ENCODE measurements at places on chromosomes 5 and 9.

DNA sequence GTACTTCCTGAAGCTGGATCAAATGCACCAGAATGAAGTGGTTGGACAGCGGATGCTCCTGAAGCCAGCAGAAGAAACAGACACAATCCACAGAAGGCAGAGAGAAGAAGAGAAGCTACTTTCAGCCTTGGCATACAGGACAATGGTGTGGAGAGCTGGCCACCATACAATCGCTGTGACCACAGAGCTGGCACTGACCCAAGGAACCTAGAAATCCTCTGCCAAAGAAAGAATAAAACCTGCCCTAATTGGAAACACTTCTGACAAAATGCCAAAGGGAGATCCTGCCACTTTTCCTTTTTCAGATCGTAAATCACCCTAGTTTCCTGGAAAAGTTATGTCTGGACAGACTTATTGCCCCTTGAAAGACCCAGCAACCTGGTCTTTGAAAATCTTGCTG lies 77.8 kb downstream of the BAAT start:
- DNase-seq: no peak

- no peak for DNase-seq
Observed at GRCh38 chr5:170443624-170444023, 54.5 kb upstream of the KCNMB1 start.

DNA sequence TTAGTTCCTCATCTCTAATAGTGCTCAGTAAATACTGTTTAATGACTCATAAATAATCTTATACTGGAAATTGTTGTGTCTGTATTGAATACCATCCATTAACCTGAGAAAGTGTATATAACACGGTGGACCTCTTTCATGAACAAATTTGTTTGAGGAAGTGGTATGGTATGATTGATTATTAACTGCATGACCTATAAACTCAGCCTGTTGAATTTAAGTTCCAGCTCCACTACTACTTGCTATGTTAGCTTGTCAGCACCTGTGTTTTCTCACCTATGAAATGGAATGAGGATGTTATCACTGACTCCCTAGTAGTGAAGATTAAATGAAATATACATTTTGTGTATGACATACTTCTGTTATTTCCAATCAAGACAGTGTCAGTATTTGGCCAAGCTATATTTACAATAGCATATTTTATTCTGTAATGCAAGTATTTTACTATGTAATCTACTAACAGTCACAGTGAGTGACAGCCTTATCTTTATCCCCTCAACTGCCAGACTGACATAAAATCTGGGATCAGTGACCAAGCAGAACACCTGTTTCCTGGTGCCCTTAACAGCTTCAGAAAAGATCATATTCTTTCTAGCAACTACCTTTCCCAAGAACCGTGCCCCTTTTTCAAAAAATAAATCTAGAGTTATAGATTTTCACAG lies 77.3 kb upstream of the ITGA1 start:
- DNase-seq: no peak

DNA sequence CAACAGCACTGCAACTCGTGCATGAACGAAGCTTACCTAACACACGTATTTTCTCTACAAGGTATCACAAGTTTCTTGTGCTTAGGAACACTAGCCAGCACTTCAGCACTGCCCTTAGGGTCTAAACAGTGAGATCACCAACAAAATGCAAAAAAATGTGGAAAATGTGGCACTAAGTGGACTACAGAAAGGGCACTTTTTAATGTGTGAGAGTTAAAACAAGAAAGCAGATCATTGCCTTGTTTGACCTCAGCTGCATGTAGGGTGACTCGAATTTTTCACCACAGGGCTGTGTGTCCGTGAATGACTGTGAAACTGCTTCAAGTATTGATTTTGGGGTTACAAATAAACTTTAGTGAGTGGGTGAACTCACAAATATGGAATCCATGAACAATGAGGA lies 90.5 kb downstream of the MARCHF3 start:
- DNase-seq: no peak

- DNase-seq: no peak
Observed at GRCh38 chr5:116292321-116292720, 207.5 kb downstream of the COMMD10 start.

- peak; percentile 49 for DNase-seq
Observed at GRCh38 chr9:134642385-134643181, 980 bp downstream of the COL5A1 start.
